ENCODE measurements at places on chromosomes 1 and 21.

GRCh38 chr1:41653574-41653973 is 169.1 kb upstream of the EDN2 start:
- DNase-seq, result no peak

DNA sequence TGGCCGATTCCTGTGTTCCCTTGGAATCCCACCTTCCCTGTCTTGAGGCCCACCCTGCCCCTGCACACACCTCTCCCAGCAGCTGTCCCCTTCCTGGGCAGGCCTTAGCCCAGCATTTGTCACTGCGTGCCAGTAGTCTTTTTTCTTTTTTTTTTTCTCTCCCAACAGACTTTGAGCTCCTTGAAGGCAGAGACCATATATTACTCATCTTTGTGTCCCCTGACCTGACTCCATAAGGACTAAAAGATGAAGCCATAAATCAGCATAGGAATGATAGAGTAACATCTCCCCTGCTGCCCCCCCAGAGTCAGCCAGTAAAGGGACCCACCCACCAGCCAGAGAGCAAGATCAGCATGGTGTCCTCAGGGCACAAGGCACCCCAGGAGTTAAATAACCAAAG is 27.4 kb downstream of the PIGM start:
- DNase-seq, result no peak

- DNase-seq, result no peak
These were observed 50.4 kb upstream of the GPR37L1 start for GRCh38 chr1:202072211-202072765.

DNA sequence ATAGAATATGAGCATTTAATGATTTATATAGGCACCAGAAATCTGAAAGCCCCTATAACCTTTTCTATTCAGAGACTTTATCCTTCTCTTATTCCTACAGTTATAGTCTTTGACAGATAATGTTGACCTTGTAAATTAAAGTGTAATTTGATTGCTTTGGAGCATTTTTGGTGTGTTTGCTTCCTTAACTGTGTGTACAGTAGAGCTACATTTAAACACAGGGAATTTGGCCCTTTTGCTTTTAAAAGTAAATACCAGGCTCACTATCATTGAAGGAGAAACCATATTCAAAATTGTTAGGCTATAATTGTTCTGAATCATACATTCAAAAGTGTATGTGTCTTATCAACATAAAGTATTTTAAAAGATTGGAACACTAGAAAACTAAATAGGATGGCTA is 33.0 kb downstream of the STXBP3 start:
- no peak for DNase-seq

DNA sequence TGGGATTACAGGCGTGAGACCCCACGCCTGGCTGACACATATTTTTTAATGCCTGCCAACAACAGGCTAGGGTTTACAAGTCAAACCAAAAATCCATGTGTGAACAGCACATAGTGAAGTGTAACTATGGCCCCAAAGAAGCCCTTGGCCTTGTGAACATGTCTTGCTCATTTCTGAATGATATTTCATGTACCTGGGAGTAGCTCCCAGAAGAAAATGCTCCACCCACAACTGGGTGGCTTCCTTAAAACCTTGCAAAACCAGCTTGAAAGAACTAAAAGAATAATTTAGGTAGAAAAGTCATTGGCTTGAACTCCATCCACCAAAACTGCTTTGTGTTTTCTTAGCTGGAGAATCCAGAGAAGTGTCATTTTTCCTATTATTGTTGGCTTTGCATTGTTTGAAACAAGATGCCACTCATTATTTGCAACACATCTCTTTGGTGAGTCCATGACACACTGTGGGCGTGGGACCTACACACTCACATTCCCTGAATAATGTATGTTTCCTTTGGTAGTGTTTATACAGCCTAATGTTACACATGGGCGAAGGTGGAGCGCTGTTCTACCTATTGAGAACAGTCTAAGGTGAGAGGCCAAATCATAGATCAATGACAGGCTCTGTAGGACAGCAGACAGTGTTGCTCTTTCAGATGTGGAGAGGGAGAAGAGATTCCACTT is 28.5 kb upstream of the SDE2 start:
- DNase-seq, result no peak

DNA sequence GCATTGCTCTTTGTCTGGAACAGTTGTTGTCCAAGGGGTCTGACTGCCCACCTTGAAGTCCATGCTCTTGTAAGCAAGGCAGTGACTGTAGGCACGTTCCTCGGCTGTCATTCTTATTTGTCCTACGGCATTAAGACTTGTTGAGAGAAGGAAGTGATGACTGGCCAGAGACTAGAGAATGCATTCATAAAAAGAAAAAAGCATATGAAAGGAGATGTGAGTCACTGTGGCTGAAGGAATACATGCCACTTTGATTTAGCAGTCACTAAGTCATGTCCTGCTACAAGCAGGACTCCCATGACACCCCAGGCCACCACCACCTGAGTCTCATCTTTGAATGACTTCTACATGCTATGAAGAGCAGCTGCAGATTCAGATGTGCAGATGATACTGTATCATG is 50.5 kb downstream of the CNN3 start:
- DNase-seq, result no peak

DNA sequence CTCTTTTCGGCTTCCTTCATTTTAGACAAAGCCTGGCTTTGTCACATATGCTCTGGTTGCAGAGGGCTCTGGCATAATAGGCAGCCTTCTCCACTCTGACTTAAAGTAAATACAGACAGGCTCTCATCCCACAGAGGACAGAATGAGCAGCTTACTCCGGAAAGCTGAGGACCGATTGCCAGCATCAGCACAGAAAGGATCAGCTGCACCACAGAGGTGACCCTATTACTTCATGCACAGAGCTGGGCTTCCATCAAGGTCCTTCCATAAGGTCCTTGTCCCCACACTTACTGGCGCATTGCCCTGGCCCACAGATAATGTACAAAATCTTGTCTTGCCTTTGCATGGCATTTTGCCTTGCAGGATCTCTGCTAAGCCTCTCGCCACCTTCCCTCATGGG is 67.6 kb downstream of the SEC16B start:
- DNase-seq, result no peak

DNA sequence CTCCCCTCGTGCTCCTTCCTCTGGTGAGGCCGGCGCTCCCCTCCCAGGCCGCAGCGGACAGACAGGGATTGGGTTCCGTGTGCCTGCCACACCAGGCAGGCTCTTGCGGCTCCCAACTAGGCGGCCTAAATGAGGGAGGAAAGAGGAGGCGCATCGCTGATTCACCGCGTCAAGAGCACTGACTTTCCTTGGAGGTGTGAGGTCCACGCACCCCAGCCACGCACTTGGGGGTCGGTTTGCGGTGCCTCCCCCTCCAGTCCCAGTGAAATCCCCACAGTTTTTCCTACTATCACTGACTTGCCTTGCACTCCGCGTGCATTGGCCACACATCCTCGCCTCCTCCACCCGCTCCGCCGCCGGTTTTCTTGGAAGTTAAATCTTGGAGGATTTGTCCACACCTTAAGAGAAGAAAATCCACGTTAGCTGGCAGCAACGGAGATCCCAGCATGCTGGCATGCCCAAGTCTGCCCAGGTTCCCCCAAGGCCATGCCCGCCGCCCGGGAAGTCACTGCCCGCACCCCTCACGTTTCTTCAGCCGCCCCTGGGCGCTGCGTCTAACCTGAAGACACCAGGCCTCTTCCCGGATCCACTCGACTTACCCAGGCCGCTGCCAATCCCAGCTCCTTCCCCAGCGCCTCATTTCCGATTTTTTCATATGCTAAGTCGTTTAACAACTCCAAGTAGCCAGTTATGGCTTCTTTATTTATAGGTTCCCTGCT is 1.1 kb upstream of the FOXD3 start:
- no peak for DNase-seq

- no peak for DNase-seq
These were observed 56.2 kb downstream of the LGR6 start for GRCh38 chr1:202249846-202250245.

DNA sequence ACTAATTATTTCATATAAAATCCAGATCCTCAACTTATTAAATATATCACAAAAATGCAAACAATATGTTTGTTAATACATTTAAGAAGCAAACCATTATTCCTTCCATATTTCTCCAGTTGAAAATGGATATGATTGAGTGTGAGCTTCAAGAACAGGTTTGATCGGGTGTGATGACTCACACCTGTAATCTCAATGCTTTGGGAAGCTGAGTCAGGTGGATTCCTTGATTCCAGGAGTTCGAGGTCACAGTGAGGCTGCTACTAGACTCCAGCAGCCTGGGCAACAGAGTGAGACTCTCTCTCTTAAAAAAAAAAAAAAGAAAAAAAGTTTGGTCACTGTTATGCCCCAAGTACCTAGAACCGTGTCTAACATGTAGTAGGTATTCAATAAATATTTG is 42.9 kb upstream of the RRP15 start:
- DNase-seq, result no peak

- DNase-seq, result no peak
These were observed 19.8 kb downstream of the ERRFI1 start for GRCh38 chr1:8006037-8006963.

- no peak for DNase-seq
These were observed 15.3 kb upstream of the OR6K3 start for GRCh38 chr1:158735848-158736247.

DNA sequence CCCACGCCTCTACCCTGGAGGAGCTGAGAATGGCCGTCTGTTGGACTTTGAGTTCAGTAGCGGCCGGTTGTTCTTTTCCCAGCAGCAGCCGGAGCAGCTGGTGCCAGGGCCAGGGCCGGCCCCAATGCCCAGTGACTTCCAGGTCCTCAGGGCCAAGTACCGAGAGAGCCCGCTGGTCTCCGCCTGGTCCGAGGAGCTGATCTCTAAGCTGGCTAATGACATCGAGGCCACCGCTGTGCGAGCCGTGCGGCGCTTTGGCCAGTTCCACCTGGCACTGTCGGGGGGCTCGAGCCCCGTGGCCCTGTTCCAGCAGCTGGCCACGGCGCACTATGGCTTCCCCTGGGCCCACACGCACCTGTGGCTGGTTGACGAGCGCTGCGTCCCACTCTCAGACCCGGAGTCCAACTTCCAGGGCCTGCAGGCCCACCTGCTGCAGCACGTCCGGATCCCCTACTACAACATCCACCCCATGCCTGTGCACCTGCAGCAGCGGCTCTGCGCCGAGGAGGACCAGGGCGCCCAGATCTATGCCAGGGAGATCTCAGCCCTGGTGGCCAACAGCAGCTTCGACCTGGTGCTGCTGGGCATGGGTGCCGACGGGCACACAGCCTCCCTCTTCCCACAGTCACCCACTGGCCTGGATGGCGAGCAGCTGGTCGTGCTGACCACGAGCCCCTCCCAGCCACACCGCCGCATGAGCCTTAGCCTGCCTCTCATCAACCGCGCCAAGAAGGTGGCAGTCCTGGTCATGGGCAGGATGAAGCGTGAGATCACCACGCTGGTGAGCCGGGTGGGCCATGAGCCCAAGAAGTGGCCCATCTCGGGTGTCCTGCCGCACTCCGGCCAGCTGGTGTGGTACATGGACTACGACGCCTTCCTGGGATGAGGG is 28.5 kb upstream of the SPSB1 start:
- no peak for DNase-seq

DNA sequence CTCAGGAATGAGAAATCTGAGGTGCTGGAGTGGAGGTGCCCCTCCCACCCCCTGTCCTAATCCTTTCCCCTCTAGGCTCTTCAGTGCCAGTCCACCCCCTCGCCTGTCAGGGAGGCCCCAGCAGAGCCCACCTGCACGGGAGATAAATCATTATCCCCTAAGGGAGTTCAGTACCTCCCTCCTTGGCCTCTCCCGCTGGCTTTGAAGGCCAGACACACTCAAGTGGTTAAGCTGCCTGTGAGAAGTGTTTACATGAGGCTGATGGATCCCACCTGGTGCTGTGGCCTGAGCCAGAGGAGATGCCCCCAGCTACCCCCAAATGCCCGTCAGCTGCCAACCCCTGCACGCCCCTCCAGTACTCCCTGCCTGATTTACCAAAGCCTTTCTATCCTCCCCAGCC is 3.7 kb downstream of the RSPO1 start:
- no peak for DNase-seq

All from stimulated activated CD8-positive, alpha-beta memory T cell treated with anti-CD3 and anti-CD28 coated beads, Interleukin-4, amount 100 ng/mL, for 1 hour (primary cell).